Fibroblast of skin of back (primary cell): ENCODE measurements at places on chromosomes 1 and 21.

- no peak for DNase-seq
These were observed 118.8 kb downstream of the SIPA1L2 start for GRCh38 chr1:232511172-232511571.

DNA sequence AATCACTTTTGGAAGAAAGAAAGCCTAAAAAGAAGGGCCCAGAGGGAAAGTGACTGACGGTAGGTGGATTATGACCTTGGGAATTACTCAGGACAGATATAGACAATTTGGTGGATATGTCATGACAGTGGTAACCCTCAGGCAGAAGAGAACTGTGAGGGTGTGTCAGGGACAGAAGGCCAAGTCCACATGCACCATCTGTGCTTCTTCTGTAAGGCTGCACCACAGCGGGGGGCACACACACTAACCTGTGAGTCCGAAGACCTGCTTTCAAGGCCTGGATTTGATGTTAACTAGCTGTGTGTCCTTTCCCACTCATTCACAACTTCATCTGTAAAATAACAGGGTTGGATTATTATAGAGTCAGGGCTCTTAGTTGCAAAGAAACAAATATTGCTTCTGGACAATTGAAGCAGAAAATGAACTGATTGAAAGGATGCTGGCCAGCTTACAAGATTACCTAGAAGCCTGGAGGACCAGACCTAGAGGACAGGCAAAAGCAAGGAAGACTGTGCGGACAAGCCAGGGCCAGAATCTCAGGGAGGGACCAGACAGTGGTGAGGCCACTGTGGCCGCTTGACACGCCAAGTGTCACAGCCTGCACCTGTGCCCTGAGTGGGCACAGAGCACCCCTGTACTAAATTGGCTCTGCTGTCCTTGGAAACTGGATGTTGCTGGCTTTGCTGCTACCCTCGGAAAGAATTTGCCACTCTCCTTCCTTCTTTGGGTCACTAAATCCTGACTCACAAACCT, 34.7 kb upstream of the USP24 start:
- DNase-seq, result no peak

GRCh38 chr1:236401698-236402097, 7.6 kb downstream of the EDARADD start:
- DNase-seq, result no peak

- no peak for DNase-seq
These were observed 45.1 kb downstream of the SLX9 start for GRCh38 chr21:44984792-44985440.
